Lung (tissue), 17 donors: ENCODE measurements at places on chromosomes 16 and 17. TPM values are rescaled to one million over a fixed set of nuclear protein-coding genes. Genes with fewer than 3 reads are reported as not detected.

DNA sequence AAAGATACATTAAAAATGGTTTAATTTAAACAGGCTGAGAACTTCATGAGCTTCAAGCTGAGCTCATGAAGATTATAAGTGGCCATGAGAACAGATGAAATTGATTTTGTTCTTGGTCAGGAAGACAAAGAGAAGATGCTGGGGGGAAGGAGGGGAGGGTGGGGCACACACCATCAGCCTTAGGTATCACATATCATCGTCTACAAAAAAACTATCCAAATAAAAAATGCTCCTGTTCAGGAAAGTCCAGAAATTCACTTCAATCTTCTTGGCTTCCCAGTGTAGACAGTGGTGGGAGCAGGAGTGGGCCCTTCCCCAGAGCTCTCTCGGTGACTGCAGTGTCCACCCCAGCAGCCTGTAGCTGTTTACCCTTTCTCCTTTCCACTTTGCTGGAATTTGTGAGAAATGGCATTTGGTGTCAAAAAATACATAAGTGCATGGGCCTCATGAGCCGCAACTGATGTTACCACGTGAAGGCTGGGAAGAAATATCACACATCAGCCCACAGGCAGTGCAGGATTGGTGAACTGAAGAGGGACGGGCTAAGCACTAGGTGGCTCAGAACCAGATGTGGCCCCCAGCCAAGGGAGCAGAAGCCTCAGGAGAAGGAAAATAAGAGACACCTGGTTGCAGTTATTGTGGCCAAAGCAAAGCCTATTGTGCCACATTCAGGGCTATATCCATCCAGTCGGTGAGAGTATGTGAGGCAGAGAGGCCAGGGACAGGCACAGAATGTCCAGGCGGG lies 6.1 kb downstream of the KRT37 start:
- no peaks in the 10 kb centered on the region for H3K36me3 ChIP-seq
- DNase-seq, result no peak
- H3K4me1 ChIP-seq, result peaks cover 1% of the 10 kb centered on the region
- no peak overlapping the region for H3K4me3 ChIP-seq
- H3K27ac ChIP-seq, result no peak overlapping the region

GRCh38 chr17:73031472-73031871 lies 61.0 kb downstream of the SLC39A11 start:
- no peak for DNase-seq
- no peak overlapping the region for H3K27ac ChIP-seq
- no peaks in the 10 kb centered on the region for H3K27me3 ChIP-seq
- no peaks in the 10 kb centered on the region for H3K36me3 ChIP-seq
- H3K4me3 ChIP-seq, result no peak overlapping the region

- H3K27me3 ChIP-seq, result no peaks in the 10 kb centered on the region
- no peak overlapping the region for H3K4me3 ChIP-seq
- H3K4me1 ChIP-seq, result no peaks in the 10 kb centered on the region
- H3K36me3 ChIP-seq, result no peaks in the 10 kb centered on the region
- peak; percentile 24 for DNase-seq
Measured at GRCh38 chr16:78134944-78135619, 35.6 kb downstream of the WWOX start.

Gene TBC1D26
- total RNA-seq, result 0.34 TPM

DNA sequence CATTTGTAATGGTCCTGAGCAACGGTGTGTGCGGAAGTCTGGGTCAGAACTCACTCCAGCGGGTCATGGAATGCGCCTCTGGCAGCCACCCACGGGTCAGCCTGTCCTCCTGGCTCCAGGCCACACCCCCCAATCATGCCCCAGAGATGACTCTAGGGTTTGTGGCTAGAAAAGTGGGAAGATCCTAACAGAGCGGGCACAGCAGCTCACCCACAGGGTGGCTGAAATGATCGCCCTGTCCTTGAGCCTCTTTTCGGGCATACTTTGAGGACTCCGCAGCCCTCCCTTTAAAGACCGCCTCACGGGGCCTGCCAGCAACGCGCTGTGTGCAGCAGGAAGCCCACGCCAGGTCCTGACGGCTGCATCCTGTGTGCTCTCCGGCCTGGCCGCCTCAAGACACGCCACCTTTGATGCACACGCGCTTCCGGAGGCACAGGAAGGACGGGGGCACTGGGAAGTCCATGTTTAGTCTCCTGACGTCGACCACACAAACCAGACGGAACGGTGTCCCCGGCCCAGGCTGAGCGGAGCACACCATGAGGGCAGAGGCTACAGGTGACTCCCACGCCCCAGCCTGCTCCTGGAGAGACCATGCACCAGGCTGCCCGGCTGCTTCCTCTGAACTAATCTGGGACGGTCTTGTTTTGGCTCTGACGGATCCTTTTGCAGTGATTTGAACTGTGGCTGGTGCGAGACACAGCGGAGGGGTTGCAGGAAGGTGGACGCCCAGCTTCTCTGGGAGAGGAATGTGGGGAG lies 92.9 kb downstream of the TBC1D16 start:
- H3K27ac ChIP-seq, result no peak overlapping the region
- DNase-seq, result peak; percentile 34
- H3K27me3 ChIP-seq, result no peaks in the 10 kb centered on the region

DNA sequence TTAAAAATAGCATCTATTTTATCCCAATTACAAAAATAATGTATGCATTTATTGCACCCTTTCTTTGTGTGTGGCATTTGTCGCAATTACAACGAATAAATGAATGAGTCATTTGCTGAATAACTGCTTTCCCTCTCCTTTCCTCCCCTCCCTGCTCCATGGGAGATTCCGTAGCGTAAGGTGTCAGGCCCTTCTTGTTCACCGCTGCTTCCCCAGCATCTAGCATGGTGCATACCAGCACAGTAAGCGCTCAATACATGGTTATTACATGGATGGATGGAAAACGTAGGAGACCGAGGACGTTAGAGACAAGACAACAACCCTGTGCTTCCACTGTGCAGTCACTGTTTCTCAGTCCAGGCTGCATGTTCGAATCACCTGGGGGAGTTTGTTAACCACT lies 336.0 kb upstream of the EEF2KMT start:
- H3K27me3 ChIP-seq, result peaks cover 6% of the 10 kb centered on the region
- H3K36me3 ChIP-seq, result no peaks in the 10 kb centered on the region
- no peaks in the 10 kb centered on the region for H3K4me1 ChIP-seq

DNA sequence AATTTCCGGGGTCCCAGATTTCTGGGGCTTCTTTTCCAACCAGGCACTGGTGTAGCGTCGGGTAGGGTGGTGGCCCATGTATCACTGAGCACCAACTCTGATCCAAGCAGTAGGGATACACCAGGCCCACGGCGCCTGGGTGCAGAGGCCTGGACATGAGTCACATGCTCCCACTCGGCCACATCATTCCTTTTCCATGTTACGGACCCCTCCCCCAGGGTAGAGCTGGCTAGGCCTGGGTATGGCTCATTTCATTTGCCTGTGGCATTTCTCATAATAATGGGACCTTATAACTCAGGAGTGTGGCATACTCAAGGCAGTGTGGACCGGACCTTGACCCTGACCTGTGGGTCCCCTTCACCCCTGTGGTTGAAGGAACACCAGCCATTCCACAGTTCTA lies 18.0 kb upstream of the NDRG4 start:
- no peak for DNase-seq
- H3K36me3 ChIP-seq, result no peaks in the 10 kb centered on the region
- peak overlapping the region; percentile 38 for H3K27ac ChIP-seq
- H3K27me3 ChIP-seq, result peaks cover 9% of the 10 kb centered on the region
- no peaks in the 10 kb centered on the region for H3K4me1 ChIP-seq

- DNase-seq, result no peak
- H3K4me1 ChIP-seq, result no peaks in the 10 kb centered on the region
- H3K27ac ChIP-seq, result no peak overlapping the region
- H3K27me3 ChIP-seq, result no peaks in the 10 kb centered on the region
Measured at GRCh38 chr17:9298135-9298534, 276.8 kb downstream of the NTN1 start.

Gene CCDC200
- total RNA-seq, result 1.4 TPM

- no peaks in the 10 kb centered on the region for H3K36me3 ChIP-seq
- no peak for DNase-seq
- no peak overlapping the region for H3K27ac ChIP-seq
- H3K4me1 ChIP-seq, result peaks cover 24% of the 10 kb centered on the region
- no peaks in the 10 kb centered on the region for H3K27me3 ChIP-seq
- H3K4me3 ChIP-seq, result no peak overlapping the region
Measured at GRCh38 chr17:41962111-41962510, 4.5 kb upstream of the CNP start.

DNA sequence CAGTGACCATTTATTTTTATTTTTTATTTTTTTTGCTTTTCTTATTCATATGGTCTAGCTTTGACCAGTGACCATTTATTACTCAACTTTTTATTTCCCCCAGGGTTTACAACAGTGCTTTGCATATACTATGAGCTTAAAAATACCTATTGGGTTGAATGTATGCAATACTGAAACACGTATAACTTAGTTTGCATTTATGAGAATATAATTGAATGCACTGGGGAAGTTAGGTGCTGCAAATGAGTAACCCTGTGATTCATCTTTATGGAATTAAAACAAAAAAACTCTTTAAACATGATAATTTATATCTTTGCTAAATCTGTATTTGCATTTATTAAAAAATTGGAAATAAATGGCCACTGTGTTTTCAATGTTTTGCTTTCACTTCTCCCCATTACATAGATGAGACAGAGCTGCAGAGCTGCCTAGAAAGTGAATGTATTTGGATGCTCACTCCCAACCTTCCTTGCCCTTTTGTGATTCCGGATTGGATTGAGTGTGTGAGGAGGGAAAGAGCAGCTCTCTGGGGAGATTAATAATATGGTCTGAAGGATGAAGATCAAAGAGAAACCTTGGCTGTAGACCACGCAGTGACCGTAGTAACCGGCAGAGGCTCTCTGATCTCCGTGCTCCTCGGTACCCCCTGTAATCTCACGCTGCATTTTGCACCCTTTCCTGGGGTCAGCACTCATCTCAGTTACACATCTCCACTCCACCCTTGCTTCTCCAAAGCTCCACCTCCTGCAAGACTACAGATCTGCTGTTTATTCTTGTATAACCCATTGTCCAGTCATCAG lies 14.3 kb downstream of the TMEM100 start:
- H3K36me3 ChIP-seq, result no peaks in the 10 kb centered on the region
- peaks cover 4% of the 10 kb centered on the region for H3K4me1 ChIP-seq
- H3K27me3 ChIP-seq, result no peaks in the 10 kb centered on the region
- H3K27ac ChIP-seq, result no peak overlapping the region
- DNase-seq, result no peak
- H3K4me3 ChIP-seq, result no peak overlapping the region

DNA sequence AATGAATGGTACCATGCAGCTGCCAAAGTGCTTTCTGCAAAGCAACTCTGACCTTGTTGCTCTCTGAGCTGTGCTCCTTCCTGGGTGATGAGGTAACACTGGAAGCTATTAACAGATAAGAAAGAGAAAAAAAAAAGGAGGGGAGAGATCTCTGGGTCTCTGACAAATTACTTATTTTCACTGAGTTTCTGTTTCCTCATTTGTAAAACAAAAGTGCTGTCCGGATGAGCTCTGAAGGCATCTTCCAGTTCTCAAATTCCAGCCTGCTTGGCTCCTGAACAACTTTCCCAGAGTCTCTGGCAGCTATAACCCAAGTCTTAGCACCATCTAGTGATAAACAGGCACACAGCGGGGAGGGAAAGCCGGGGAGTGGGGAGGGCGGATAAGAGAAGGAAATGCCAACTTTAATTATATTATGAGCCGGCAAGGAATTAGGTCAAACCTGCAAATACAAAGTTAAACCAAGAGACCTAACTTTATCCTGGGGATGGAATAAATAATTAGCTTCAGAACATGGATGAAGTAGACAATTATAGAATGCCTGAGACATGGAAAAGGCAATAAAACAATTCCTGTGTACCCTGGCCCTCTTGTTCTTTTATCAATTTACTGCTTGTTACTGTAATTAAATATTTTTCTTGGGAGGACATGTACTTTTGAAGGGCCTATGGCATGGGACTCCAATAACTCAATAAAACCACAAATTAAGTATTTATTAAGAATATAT lies 61.3 kb upstream of the KIFC3 start:
- H3K4me3 ChIP-seq, result no peak overlapping the region
- DNase-seq, result peak; percentile 81
- H3K36me3 ChIP-seq, result no peaks in the 10 kb centered on the region
- H3K4me1 ChIP-seq, result peaks cover 11% of the 10 kb centered on the region
- no peak overlapping the region for H3K27ac ChIP-seq

Gene USP31
- 14.1 TPM for total RNA-seq

GRCh38 chr16:48565752-48566151 lies 44.2 kb downstream of the N4BP1 start:
- peaks cover 5% of the 10 kb centered on the region for H3K36me3 ChIP-seq
- H3K4me3 ChIP-seq, result no peak overlapping the region
- H3K4me1 ChIP-seq, result peaks cover 3% of the 10 kb centered on the region
- H3K27me3 ChIP-seq, result no peaks in the 10 kb centered on the region
- no peak for DNase-seq

Gene SLC47A1
- total RNA-seq, result 9.4 TPM

- H3K27me3 ChIP-seq, result no peaks in the 10 kb centered on the region
- no peak for DNase-seq
- no peak overlapping the region for H3K4me3 ChIP-seq
- H3K4me1 ChIP-seq, result peaks cover 9% of the 10 kb centered on the region
- no peak overlapping the region for H3K27ac ChIP-seq
Measured at GRCh38 chr17:78372841-78373240, 5.6 kb upstream of the PGS1 start.

DNA sequence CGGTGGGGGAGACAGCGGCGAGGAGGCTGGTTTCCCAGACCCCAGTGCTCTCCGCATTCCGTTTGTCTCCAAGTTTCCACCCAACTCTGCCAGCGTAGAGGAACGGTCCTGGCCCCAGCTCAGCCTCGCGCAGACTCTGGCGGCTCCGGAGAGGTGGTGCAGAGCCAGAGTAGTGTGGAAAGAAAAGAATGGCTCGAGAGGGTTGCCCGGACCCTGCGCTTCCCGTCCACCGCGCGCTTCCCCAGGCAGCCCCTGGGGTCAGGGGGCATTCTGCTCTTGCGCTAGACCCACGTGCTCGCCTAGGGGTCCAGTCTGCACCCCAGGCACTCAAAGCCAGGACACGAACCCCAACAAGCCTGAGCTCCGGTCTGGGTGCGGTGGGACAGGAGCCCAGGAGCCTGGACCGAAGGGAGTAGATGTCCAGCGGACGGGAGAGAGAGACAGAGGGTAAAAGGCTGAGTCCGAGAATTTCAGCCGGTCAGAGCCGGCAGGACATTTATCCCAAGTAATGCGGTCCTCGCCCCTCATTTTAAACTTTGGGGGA lies 3.8 kb downstream of the PMP22 start:
- peak overlapping the region; percentile 87 for H3K27ac ChIP-seq
- peak overlapping the region; percentile 77 for H3K4me3 ChIP-seq
- DNase-seq, result peak; percentile 77
- peaks cover 10% of the 10 kb centered on the region for H3K4me1 ChIP-seq

- no peak overlapping the region for H3K27ac ChIP-seq
- no peaks in the 10 kb centered on the region for H3K36me3 ChIP-seq
- no peaks in the 10 kb centered on the region for H3K4me1 ChIP-seq
- no peak for DNase-seq
- peaks cover 9% of the 10 kb centered on the region for H3K27me3 ChIP-seq
- H3K4me3 ChIP-seq, result no peak overlapping the region
Measured at GRCh38 chr17:74654742-74655141, 31.2 kb upstream of the CD300E start.

GRCh38 chr17:43645450-43645764 lies 16.3 kb downstream of the MEOX1 start:
- no peak overlapping the region for H3K4me3 ChIP-seq
- peak overlapping the region; percentile 87 for H3K27ac ChIP-seq
- H3K36me3 ChIP-seq, result no peaks in the 10 kb centered on the region
